ENCODE measurements at places on chromosomes 4 and X.

GRCh38 chr4:88297725-88298454 is 13.5 kb upstream of the PPM1K start:
- no peak for DNase-seq

DNA sequence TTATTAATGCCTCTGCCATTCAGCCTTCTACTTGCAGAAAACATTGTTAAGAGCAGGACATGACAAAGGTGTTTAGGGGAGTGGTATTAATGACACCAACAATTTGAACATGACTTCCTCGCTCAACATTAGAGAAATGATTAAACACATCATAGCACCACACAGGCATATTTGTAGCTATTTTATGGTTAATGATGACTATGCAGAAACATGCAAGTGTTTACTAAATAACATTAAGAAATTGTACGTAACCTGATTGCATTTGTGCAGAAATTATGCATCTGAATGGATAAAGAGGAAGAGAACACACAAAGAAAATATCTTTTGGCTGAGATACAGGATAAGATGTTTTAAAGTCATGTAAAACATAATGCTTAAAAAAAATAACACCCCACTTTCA is 323.5 kb downstream of the LDB2 start:
- DNase-seq, result no peak

GRCh38 chrX:85622635-85623034 is 243.2 kb upstream of the POF1B start:
- no peak for DNase-seq

GRCh38 chr4:180598281-180598680 is 1644.9 kb upstream of the TENM3 start:
- no peak for DNase-seq

DNA sequence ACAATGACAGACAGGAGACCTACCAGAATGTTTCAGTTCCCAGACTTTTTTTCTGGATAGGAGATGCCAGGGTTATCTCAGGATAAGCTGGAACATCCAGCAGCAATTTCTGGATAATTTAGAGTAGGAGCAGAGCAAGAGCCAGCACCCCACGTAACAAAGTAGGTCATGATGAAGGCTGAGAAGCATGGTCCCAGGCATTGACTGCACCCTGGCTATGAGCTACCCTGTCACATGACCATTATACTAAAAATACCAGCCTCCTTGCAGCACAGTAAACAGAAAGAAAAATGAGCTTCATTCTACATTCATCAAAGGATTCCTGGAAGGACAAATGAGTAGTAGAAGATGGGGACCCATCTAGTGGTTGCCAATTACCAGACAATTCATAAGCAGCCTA is 247.4 kb upstream of the AR start:
- no peak for DNase-seq

DNA sequence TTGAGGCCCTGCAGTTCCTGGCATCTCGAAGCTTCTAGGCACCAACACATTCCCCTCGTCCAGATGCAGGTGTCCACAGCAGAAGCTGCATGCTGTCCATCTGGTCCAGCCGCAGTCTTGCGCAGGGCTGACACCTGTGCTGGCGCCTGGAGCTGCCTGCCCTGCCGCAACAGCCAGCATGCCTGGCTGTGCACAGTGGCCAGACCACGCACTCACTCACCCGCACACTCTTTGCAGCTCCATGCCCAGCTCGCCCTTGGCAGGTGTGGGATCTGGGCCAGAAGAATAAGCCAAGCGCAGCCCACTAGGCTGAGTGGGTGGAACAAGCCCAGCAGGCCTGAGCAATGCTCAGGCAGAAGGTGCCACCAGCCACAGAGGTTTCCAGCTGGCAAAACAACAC is 125.6 kb downstream of the PARM1 start:
- DNase-seq, result no peak

DNA sequence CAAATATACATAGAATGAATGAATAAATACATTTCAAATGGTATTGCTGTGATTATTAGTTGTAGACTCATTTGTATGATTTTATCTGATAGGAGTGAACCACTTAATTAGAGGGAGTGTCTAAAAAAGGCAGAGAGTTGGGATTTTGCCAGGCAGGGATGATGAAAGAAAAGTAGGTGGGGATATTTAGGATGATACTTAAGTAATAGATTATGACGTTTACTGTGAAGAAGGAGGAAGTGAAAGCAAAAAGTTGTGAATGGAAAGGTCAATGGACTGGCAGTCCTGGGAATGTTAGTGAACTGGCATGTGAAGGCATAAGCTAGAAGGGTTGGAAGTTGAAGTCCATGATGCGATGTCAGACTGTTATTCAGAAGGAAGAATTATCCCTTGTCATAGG is 917.1 kb downstream of the RAPGEF2 start:
- no peak for DNase-seq

GRCh38 chr4:1627417-1628313 is 56.4 kb downstream of the FAM53A start:
- DNase-seq, result no peak
